CD4-positive, alpha-beta T cell (primary cell): ENCODE measurements at places on chromosomes 6 and 20.

DNA sequence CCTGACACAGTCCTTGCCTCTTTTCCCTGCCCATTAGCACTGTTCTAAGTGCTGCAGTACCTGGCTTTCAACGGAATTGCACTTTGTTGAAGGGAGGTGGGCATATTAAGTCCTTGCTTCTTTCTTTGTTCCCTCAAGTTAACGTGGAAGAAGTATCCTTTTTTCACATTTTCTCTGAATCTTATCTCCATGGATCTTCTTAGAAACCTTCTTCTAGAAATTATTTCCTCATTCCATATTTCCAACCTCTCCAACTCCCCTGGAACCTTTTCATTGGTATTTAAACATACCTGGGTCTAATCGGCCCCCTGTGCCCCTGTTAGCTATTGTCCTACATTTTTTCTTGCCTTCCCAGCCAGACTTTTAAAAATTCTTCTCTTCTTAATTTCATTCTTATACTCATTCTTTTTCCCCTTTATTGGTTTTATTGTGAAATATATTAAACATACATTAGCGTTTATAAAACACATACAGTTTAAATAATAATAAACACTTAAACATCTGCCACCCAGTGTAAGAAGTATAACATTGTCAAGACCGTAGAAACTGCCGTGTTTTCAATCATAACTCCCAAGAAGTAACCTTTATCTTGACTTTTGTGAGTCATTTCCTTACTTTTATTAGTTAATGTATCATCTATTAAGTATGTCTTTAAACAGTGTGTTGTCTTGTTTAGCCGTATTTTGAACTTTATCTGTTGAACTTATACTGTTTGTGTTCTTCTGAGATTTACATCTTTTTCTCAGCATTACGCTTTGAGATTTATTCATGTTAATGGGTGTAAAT lies 118.2 kb downstream of the CDKAL1 start:
- no peak overlapping the region for H3K27ac ChIP-seq
- no peaks in the 10 kb centered on the region for H3K27me3 ChIP-seq
- no peaks in the 10 kb centered on the region for H3K4me1 ChIP-seq
- no peak overlapping the region for H3K4me3 ChIP-seq
- peaks cover 5% of the 10 kb centered on the region for H3K36me3 ChIP-seq

DNA sequence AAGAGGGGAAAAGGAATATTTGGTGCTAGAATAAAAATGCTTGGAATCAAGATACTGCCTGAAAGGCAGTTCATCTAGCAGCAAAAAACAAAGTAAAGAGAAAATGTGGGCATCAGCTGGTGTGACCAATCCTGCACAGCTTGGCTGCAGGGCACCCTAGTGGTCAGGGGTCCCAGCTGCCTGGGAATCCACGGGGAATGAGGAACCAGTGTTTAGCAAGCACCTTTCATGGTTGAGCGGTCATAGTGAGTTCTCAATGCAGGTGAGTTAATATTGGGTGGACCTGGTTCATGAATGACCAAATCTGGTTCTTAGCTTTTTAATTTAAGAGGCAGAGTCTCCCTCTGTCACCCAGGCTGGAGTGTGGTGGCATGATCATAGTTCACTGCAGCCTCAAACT lies 53.3 kb downstream of the CAP2 start:
- DNase-seq, result no peak
- H3K27ac ChIP-seq, result no peak overlapping the region
- no peaks in the 10 kb centered on the region for H3K27me3 ChIP-seq
- no peaks in the 10 kb centered on the region for H3K36me3 ChIP-seq

- no peak overlapping the region for H3K27ac ChIP-seq
- H3K4me1 ChIP-seq, result no peaks in the 10 kb centered on the region
- no peak for DNase-seq
- H3K4me3 ChIP-seq, result no peak overlapping the region
These were observed 5.5 kb upstream of the MYLK4 start for GRCh38 chr6:2756241-2756640.

- H3K4me1 ChIP-seq, result no peaks in the 10 kb centered on the region
- no peaks in the 10 kb centered on the region for H3K27me3 ChIP-seq
- no peak overlapping the region for H3K27ac ChIP-seq
- no peaks in the 10 kb centered on the region for H3K36me3 ChIP-seq
- no peak for DNase-seq
These were observed 446.9 kb downstream of the HAO1 start for GRCh38 chr20:7493311-7493710.

- H3K27me3 ChIP-seq, result no peaks in the 10 kb centered on the region
- no peaks in the 10 kb centered on the region for H3K36me3 ChIP-seq
These were observed 65.2 kb upstream of the GPR6 start for GRCh38 chr6:109912952-109913351.

DNA sequence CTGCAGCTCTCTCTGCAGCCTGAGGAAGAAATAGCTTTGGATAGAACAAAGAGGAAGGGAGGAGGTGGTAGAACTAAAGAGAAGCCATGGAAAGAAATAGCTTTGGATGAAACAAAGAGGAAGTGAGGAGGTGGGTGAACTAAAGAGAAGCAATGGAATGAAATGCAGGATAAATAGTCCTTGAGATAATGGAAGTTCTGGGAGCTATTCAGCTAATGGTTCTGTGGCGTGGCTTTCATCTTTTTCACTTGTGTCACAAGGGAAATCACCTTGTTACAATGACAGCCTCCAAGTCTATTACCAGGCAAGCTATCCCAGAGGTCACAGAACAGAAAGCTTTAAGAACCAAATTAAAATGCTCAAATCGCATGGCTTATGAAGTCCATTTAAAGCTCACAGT lies 141.3 kb upstream of the ARG1 start:
- no peak overlapping the region for H3K4me3 ChIP-seq
- no peaks in the 10 kb centered on the region for H3K36me3 ChIP-seq
- H3K27ac ChIP-seq, result no peak overlapping the region
- no peak for DNase-seq
- H3K4me1 ChIP-seq, result peaks cover 1% of the 10 kb centered on the region
- no peaks in the 10 kb centered on the region for H3K27me3 ChIP-seq

DNA sequence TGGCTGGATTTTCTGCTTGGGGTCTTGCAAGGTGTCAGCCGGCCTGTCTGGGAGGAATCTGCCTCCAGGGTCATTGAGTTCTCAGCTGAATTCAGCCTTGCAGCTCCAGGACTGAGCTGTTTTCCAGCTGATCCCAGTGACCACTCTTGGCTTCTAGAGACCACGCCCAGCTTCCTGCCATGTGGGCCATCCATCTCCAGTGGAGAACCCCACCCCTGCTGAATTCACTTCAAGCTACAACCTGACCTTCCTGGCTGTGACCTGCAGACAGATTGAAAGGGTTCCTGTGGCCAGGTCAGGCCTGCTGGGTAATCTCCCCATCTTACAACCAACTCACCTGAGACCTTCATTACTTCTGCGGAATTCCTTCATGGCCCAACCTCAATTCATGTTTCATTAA lies 26.5 kb upstream of the SYNDIG1 start:
- H3K36me3 ChIP-seq, result no peaks in the 10 kb centered on the region
- H3K27ac ChIP-seq, result no peak overlapping the region
- no peak overlapping the region for H3K4me3 ChIP-seq
- no peaks in the 10 kb centered on the region for H3K4me1 ChIP-seq

GRCh38 chr6:63486196-63486595 lies 86.1 kb upstream of the LOC128125822 start:
- no peak overlapping the region for H3K4me3 ChIP-seq
- DNase-seq, result no peak
- no peaks in the 10 kb centered on the region for H3K4me1 ChIP-seq
- no peak overlapping the region for H3K27ac ChIP-seq

DNA sequence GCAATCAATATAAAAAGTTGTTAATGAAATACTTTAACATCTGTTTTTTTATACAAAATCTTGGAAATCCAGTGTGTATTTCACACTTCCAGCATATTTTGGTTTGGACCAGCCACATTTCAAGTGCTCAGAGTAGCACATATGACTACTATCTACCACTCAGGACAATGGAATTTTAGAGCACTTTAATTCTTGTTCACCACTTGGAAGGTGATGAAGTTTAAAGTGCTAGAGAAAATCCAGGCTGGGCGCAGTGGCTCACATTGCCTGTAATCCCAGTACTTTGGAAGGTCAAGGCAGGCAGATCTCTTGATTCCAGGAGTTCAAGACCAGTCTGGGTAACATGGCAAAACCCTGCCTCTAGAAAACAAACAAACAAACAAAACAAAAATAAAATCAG lies 6.1 kb upstream of the SLC35B3 start:
- no peaks in the 10 kb centered on the region for H3K4me1 ChIP-seq
- no peaks in the 10 kb centered on the region for H3K27me3 ChIP-seq
- no peak overlapping the region for H3K27ac ChIP-seq
- DNase-seq, result no peak
- H3K4me3 ChIP-seq, result no peak overlapping the region
- no peaks in the 10 kb centered on the region for H3K36me3 ChIP-seq

GRCh38 chr6:11761744-11762620 lies 16.6 kb downstream of the ADTRP start:
- H3K4me1 ChIP-seq, result no peaks in the 10 kb centered on the region
- no peak for DNase-seq
- no peaks in the 10 kb centered on the region for H3K27me3 ChIP-seq
- no peak overlapping the region for H3K4me3 ChIP-seq
- H3K36me3 ChIP-seq, result no peaks in the 10 kb centered on the region

GRCh38 chr6:139376604-139377218 lies 2.3 kb upstream of the CITED2 start:
- no peak overlapping the region for H3K4me3 ChIP-seq
- H3K27ac ChIP-seq, result no peak overlapping the region
- peaks cover 15% of the 10 kb centered on the region for H3K4me1 ChIP-seq
